Tibial artery (tissue), 4 donors: ENCODE measurements at places on chromosomes 2 and 18.

DNA sequence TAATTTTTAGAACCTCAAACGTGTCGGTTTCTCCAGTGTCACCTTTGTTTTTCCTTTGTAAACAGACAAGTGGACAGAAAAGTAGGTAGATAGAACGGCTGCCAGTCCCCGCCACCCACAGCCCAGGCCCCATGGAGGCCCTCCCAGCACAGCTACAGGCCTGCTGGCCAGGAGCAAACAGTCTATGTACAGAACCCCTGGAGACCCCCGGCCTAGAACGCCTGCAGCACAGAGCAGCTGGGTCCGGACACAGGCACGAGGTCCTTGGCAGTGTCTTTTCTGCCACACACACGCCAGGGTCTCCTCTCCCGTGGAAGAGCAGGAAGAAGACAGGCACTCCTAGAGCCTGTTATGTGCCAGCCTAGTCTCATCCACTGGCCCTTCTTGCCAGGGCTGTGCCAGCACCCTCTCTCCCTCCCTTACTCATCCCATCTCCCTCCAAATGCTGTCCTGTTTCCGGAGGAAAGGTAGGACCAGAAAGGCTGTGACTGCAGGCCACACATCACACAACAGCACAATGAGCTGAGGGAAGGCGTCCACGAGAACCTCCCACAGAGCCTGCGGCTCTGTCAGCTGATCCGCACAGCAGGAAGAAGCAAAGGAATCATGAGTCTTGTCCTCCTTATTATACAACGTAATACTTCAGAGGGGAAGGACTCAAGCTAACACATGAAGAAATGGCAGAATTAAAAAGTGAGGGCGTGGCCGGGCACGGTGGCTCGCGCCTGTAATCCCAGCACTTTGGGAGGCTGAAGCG lies 7.7 kb downstream of the DTYMK start:
- no peak for DNase-seq

- no peak for DNase-seq
Measured at GRCh38 chr2:198293281-198293680, 488.9 kb downstream of the PLCL1 start.

DNA sequence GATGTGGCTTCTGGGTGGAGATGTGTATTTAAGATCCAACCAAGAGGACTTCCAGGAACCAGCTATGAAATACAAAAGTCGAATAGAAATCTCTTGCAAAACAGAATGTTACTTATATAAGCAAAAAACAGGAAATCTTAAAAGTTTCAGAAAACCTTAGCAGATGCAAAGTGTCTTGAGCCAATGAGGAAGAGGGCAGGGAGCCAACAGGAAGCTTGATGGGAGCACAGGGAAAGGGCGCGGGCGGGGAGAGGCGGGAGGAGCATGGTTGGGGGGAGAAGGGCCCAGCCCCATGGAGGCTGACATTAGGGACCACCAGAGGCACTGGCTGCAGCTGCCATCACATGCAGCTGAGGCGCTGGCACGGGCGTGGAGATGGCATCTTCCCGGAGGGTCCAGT lies 203.3 kb downstream of the SNTG2 start:
- peak; percentile 71 for DNase-seq

DNA sequence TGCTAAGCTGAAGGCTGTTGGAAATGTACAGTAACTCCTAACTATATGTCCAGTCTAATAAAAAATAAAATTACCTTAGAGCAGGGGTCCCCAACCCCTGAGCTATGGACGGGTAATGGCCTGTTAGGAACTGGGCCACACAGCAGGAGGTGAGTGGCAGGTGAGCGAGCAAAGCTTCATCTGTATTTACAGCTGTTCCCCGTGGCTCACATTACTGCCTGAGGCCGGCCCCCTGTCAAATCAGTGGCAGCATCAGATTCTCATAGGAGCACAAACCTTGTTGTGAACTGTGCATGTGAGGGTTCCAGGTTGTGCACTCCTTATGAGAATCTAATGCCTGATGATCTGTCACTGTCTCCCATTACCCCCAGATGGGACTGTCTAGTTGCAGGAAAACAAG lies 73.1 kb upstream of the CXCR4 start:
- DNase-seq, result no peak

DNA sequence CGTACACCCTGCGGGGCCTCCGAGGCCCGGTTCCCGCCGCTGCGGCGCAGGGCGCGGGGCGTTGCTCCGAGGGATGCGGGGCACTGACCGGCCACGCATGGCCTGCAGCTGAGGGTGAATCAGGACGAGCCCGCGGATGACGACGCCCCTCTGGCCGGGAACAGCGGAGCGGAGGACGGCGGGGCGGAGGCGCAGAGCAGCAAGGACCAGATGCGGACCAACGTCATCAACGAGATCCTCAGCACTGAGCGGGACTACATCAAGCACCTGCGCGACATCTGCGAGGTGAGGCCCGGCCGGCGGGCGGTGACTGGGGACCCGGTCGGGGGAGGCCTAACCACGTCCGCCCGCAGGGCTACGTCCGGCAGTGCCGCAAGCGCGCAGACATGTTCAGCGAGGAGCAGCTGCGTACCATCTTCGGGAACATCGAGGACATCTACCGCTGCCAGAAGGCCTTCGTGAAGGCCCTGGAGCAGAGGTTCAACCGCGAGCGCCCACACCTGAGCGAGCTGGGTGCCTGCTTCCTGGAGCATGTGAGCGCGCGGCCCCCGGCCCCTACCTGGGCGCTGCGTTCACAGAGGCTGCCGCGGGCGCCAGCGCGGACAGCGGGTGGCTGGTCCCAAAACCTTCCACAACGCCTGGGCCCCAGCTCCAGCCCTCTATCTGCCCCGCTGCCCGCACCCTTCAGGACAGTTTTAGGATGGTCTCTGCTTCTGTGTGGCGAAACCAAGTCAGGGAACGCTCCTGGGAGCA lies 53.2 kb downstream of the FAM168B start:
- no peak for DNase-seq

DNA sequence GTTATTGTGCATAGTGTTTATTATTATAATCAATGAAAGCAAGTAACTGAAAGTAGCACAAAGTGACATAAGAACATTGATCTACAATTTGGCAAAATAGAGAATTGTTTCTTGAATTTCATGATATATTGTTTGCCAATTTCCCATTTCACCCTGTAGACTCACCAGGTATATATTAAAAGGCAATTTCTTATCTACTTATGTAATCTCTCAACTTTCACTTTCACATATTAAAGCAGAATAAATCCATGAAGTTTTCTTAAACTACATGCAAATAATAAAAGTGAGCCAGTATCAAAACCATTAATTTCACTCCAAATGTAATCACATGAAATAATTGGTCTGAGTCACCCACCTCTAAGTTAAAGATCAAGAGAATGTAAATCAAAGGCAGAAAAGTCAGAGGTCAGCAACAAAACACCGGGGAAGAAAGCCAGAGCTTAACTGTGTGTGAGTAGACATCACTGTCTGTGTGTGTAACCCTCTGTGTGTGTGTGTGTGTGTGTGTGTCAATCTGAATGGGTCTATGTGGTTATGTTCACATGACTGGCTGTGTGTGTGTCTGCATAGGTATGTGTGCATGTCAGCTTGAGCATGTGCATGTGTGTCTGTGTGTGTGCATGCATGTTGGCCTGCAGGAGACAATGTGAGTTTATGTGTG lies 44.1 kb downstream of the ZNF385B start:
- DNase-seq, result no peak
